ENCODE measurements at places on chromosomes 7 and 10.

DNA sequence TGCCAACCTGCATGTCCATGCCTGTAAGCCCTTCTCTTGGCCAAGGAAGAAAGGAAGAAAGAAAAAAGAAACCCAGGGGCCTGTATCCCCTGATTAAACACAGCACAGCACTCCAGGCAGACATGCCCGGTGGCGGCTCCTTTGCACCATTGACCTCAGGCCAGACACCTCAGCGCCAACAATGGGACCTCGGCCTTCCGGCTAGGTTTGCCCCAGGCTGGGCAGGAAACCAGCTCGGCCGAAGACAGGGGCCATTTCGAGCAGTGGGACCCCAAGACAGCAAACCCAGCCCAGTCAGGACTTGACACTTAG lies 2.8 kb downstream of the HOXA10 start:
- no peak for DNase-seq

DNA sequence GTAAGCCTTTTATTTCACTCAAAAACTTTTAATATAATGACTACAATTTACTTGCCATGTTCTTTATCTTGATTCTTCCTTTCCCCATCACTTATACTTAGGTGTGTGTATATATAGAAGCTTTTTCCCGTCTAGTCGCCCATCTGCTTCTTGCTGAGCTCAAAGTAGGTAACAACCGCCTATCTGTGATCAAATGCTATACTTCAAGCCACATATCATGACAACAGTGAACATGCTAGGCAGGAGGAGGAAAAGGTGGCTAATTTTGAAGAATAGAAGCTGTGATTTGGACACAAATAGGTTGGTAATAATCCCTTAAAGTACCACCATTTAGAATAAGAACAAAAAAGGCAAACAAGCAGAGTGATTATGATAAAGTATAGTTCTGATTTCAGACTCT lies 367.3 kb upstream of the CHRM2 start:
- no peak for DNase-seq

DNA sequence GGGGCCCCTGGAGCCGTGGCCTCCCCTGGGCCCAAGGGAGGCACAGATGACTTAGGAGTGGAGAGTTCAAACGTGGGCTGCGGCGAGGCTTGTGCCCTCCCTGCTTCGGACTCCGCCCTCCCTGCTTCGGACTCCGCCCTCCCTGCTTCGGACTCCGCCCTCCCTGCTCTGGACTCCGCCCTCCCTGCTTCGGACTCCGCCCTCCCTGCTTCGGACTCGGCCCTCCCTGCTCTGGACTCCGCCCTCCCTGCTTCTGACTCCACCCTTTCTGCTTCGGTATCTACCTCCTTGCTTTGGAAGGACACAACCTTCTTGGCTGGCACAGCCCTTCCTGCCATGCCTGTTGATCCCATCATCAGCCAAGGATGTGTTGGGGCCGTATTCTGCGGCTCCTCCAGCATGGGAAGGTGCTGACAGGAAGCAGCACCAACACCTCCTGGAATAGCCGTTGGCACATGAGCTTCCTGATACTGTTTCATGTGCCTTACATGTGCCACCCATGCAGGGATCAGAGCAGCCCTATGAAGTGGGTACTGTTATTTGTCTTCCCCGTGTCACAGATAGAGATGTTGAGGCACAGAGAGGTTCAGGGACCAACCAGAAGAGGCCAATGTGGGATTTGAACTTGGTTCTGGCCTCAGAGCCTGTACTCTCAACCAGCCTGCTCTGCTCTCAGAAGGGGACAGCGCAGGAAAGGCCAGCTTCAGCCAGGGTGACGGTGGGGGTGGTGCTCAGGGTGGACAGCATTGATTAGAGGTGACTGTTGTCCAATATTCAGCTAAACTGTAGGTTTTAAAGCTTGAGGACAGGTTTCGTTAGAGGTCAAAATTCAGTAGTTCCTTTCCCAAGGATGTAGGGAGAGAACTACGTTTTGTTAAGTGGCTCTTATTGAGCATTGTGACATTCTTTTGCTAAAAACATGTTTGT lies 114.5 kb downstream of the NKX6-2 start:
- DNase-seq: no peak

- DNase-seq: no peak
Measured at GRCh38 chr10:36170943-36171501, 528.9 kb upstream of the FZD8 start.

DNA sequence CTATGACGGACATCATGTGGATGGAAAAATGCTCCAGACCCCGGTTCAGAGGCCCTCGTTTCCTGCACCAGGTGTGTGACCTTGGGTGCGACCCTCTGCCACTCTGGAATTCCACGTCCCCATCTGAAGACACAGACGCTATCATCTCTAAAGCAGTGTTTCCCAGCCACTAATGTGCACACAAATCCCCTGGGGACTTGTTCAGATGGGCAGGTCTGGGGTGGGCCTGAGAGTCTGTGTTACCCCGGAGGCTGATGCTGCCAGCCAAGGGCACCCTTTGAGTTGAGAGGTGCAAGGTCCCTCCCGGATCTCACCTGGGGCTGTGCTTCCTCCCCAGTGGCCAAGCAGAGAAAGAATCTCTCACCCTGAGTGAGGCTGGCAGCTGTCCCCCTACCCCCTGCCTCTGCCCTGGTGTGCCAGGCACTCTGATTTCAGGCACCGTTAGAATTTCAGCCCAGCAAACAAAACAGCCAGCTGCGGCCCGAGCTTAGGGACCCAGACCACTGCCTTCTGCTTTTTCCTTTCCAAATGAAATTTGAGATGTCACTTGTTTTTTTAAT lies 90.0 kb downstream of the SLIT1 start:
- DNase-seq: no peak

- DNase-seq: no peak
Measured at GRCh38 chr10:102508506-102508905, 4.7 kb downstream of the SUFU start.

- no peak for DNase-seq
Measured at GRCh38 chr10:47330804-47331203, 8.6 kb downstream of the GDF2 start.

Measured in stimulated activated CD8-positive, alpha-beta memory T cell treated with anti-CD3 and anti-CD28 coated beads, Interleukin-2, amount 100 ng/mL, for 1 hour (primary cell).